ENCODE measurements at places on chromosomes 16 and 17.

DNA sequence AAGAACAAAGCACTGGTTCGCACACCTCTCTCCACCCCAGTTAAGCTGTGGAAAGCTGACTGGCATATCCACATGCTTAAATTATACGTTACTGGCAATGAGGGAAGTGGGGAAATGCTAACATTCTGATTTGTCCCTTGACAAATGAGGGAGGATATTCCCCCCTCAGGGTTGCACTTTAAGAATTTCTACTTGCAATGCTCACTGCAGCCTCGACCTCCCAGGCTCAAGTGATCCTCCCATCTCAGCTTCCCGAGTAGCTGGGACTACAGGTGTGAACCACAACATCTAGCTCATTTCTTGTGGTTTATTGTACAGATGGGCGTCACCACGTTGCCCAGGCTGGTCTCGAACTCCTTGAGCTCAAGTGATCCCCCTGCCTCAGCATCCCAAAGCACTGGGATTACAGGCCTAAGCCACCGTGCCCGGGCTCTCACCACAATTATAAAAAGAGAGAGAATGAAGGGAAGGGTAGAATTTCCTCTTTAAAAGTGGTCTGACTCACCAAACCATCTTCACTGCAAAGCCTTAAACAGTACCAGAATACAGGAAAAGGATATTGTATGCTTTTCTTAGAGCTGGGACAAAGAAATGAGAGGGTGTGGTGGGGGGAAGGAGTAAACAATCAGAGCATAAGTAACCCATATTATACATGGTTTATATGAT, 38.9 kb downstream of the KANSL1 start:
- no peak for DNase-seq

- DNase-seq, result no peak
Observed at GRCh38 chr17:49513641-49514040, 18.5 kb downstream of the NGFR start.

GRCh38 chr17:75872434-75873351, 5.7 kb downstream of the TRIM47 start:
- no peak for DNase-seq

DNA sequence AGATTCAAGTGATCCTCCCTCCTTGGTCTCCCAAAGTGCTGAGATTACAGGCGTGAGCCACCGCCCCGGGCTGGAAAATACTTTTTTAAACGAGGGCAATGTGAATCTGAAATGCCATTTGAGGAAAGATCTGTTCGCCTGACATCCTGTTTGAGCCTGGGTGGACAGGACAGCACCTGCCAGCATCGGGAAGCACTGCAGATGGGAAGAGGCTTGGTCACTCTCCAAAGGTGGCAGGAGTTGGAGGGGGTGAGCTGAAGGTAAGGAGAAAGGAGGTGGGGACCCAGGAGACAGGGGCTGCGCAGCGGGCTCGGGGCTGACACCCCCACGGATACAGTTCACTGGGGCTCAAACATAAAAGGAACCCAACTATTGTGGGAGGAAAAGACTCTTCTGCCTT, 3.9 kb upstream of the BIRC5 start:
- DNase-seq, result no peak

DNA sequence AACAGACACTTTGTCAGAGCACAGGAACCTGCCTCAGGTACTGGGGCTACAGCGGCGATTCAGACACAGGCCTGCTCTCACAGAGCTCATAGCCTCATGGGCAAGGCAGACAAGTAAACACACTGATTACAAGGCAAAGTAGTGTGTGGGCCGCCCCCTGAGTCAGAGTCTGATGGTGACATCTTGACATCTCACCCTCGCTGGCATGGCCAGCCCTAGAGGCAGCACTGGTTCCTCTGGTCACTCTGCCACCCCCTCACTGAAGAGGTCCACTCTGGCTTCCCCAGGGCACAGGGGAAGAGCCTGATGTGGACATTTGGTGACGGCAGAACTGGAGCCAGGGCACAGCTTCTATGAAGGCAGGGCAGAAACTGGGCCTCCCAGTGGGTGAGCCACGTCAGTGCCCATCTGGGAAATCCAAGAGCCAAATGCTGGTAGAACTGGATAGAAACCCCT, 32.9 kb upstream of the TOB1 start:
- DNase-seq, result no peak

DNA sequence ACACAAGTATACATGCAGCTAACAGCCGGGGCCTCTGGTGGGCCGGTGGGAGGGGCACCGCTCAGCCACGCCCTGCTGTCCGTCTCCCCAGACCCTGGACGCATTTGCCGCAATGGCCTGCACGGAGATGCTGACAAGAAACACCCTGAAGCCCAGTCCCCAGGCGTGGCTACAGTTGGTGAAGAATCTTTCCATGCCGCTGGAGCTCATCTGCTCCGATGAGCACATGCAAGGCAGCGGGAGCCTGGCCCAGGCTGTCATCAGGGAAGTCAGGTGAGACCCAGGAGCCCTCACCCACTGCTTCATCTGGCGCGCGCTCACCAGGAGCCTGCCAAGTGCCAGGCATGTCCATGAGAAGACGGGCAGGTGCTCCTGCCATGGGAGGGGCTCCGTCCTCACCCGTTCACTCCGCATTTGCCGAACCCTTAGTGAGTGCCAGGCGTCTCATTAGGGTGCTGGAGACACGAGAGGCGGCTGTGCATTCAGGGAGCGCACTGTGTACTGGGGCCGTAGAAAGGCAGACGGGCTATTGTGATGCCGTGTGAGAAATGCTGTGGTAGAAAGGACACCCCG, 51.4 kb upstream of the ENDOV start:
- no peak for DNase-seq

DNA sequence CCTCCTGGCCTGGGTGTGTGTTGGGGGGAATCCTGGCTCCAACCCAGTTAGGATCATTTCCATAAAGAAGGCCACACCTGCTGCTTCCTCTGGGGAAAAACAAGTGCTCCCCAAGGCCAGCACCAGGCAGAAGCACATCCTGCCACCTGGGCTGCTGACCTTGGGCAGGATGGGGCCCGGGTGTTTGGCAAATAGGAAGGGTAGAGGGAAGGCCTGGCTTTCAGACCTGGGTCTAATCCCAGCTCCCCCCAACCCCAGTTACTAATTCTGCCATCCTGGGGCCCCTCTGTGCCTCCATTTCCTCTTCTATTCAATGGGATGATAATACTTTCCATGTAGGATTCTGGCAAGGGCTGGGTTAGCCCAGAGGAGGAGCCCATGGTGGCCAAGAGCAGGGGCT, 3.0 kb upstream of the NLRC5 start:
- DNase-seq, result no peak

GRCh38 chr17:38922538-38923297, 2.7 kb upstream of the LASP1NB start:
- DNase-seq, result no peak

GRCh38 chr16:88318521-88318920, 64.2 kb upstream of the ZNF469 start:
- DNase-seq, result no peak

DNA sequence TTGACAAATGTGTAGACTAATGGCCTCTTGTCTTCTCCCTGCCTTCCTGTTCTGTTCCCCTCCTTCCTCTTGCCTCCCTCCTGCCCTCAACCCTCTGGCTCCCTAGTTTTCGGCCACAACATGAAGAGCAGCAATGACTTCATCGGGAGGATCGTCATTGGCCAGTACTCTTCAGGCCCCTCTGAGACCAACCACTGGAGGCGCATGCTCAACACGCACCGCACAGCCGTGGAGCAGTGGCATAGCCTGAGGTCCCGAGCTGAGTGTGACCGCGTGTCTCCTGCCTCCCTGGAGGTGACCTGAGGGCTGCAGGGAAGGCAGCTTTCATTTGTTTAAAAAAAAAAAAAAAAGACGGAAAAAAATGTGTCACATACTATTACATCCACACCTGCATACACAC, 18.8 kb upstream of the CLEC19A start:
- DNase-seq, result no peak

DNA sequence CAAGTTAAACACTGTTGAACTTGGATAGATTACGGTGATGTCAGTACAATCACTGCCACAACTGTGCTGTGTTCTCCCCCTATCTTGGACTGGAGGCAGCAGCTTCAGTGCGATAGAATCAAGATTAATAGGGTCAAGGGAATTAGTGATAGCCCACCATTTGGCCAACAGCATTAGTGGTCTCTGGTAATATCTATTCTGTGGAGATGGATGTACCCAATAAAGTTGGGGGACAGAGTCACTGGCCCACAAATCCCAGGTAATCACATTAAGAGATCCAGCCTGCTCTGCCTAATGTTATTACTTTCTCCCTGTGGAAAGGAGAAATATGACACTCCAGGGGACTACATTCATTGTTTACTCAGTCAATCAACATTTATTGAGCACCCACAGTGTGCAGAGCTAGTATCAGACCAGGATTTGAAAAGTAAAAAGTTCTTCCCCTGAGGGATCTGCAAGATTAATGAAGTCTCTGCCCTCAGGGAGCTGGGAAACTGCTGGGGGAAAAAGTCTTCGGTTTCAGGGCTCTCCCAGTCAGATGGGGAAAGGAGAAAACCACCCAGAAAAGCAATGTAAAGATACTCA, 23.6 kb upstream of the ATP5MC1 start:
- no peak for DNase-seq

GRCh38 chr16:11414815-11415775, 69.8 kb downstream of the RMI2 start:
- DNase-seq, result no peak

GRCh38 chr16:5328546-5328945, 231.0 kb upstream of the EEF2KMT start:
- no peak for DNase-seq

GRCh38 chr17:80637048-80637781, 92.6 kb downstream of the RPTOR start:
- no peak for DNase-seq

DNA sequence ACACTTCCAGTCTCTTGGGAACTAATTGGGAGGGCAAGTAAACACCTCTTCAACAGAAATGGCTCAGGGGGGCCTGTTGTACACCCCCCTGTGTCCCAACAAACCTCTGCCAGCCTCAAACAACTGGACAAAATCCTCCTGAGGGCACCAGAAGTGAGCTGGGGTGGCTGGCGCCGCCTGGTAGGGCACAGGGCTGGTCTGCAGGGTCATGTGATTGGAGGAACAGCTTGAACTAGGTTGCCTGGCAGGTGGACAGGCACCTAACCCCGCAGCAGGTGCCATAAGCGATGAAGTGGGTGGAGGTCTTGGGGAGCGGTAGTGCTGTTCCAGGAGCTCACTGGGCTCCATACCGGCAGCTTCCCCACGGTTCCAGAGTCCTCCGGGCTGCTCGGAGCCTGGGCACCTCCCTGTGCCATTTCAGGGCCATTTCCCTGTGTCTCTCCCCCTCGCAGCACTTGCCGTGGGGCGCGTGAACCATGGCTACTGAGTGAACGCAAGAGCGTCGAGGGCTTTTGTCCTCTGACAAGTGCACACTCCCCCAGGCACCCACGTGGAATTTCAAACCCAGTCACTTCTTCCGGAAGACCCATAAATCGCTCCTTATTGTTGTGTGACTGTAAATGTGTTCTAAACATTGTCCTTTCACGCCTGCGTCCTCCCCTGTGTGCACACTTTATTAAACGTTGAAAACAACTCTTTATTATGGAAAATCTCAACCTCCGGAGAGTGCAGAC, 101.5 kb downstream of the SEC14L1 start:
- no peak for DNase-seq

GRCh38 chr17:42387661-42388380, 421 bp downstream of the STAT3 start:
- no peak for DNase-seq

DNA sequence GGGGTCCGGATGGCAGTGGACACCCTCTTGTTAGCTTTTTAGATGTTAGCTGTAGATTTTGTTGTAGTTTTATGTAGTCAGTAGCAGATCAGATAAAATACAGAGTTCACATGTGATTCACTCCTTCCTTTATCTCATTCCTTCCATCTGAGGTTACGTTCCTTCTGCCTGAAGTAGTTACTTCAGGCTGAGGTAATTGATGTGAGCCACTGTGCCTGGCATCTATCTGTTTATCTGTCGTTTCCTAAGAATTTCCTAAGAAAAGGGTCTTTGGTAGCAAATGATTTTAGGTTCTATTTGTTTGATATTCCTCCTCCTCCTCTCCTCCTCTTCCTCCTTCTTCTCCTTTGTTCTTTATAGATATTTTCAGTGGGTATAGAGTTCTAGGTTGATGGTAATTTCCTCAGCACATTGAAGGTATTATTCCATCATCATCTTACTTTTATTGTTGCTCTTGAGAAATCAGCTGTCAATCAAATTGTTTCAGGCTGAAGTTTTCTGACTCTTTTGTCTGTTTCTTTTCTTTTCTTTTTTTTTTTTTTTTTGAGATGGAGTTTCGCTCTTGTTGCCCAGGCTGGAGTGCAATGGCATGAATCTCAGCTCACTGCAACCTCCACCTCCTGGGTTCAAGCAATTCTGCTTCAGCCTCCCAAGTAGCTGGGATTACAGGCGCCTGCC, 29.6 kb upstream of the FBXO47 start:
- no peak for DNase-seq

- peak; percentile 40 for DNase-seq
Observed at GRCh38 chr16:2698965-2699750, 16.8 kb downstream of the KCTD5 start.

DNA sequence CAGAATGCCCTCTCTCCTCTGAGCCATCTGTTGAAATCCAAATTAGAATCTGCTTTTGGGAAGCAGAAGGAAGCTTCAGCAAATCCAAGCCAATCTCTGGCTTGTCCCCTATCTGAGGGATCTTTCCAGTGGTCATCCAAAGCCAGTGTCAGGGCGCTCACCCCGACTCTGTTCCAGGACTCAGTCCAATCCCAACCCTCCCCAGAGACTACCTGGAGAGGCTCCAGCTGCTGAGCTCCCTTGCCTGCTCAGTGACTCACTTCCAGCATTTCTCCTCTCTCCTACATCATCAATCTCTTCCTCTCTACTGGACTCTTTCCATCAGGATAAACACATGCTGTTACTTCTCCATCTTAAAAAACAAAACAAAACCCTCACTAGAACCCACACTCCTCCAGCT, 2.4 kb downstream of the MATCAP1 start:
- no peak for DNase-seq

- no peak for DNase-seq
Observed at GRCh38 chr17:8041979-8042378, 3.1 kb downstream of the ALOX15B start.

GRCh38 chr16:85979605-85980004, 80.6 kb downstream of the IRF8 start:
- no peak for DNase-seq

GRCh38 chr17:12643822-12644221, 21.9 kb upstream of the MYOCD start:
- no peak for DNase-seq

- DNase-seq, result no peak
Observed at GRCh38 chr17:51638971-51639370, 378.6 kb downstream of the UTP18 start.

DNA sequence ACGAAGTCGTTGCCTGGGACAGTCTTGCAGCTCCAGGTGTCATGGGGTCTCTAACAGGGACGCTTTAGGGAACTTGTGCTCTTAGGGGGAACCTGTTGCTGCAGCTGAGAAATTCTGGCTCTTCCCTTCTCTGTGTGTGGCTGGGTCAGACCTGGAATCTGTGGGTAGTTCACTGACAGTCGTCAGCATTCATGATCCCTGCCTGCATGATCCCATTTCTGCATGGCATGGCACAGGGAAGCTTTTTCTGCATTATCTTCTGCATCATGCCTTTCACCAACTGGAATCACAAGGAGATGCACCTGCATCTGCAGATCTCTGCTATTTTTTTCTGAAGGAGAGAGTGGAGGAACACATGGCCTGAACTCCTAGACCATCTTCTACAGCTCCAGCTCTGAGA, 85.6 kb downstream of the SOX9 start:
- DNase-seq, result no peak

- no peak for DNase-seq
Observed at GRCh38 chr16:23534868-23535860, 22.0 kb downstream of the EARS2 start.
